CD8-positive, alpha-beta memory T cell (primary cell): ENCODE measurements at places on chromosomes 4 and X.
A peak's percentile ranks its signal among the peaks of the same experiment; 100 is the strongest.

DNA sequence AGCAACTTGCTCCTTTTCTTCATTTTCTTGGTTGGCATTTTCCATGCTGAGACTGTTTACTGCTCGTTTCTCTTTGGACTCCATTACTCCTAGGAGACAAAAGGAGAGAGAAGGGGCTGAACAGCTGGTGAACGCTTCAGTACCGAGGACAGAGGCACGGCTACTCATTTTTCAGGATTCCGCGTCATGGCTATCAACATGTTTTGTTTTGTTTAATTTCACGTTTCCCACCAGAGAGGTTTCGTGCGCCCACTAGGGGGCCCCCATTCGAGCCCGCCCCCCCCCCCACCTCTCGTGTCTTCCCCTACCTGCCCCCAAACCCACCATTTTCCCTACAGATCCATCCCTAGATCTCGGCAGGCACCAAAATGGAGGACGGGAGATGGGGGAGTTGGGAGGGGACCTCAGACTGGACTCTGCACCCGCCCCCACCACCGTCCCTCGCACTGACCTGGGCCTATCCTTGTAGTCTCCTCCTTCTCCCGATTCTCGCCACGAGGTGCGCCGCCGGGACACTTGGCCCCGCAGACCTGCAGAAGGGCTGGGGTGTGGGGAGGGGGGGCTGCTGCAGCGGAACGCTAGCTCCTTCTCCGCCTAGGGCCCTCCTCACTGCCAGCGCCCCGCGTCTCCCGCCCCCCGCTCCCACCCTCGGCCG lies 653 bp downstream of the BEX1 start:
- no peak for DNase-seq

DNA sequence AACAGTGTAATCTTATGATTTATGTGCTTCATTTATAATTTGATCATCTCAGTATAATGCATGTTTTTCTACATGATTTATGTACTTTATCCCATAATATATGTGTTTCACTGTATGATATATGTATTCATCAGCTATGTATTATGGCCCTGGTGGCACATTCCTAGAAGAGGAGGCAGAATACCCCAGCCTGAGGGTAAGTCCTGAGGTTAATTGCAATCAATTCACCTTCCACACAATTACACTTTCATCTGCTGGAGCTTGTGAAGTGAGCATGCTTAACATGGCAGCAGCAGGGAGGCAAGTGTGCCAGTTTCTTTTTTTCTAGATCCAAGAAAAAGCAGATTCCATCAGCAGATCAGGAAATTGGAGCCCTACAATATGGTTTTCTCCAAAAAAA lies 81.2 kb downstream of the CXXC4 start:
- no peak for DNase-seq

- DNase-seq = peak; percentile 34
Observed at GRCh38 chrX:154542723-154543424, 3.8 kb downstream of the G6PD start.

DNA sequence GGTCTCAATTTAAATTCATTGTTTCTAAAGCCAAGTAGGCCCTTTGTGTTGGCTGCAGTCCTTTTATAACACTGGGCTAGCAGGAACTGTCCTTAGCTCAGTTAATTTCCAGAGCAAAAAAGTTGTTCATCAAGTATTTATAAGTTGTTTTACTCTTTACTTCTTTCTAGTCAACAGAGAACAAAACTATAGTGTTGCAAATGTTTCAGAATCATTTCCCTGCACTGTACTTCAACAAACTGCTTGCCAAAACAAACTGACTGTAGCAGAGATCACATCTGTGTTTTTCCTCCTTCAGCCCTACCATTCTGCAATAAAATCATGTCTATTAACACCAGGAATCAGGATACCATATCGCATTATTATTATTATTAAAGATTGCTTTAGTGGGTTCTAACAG lies 168.5 kb upstream of the SH3RF1 start:
- DNase-seq = no peak

DNA sequence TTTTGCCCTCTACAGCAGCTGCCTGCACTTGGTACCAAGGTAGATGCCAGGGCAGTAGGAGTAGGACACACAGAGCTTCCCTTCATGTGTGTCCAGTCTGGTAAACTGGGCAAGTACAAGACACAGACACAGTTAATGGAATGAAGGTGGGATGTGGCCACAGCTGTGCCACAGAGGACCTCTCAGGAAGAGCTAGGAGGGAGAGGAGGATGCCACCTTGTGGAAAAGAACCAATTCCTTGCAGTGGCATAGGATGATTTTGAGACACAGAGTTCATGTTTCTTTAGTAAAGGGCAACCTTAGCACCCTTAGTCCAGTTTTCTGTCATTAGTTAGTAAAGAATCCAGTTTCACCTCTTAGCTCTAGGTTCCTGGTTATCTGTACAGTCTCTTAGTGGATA lies 36.3 kb upstream of the TBC1D14 start:
- DNase-seq = no peak

DNA sequence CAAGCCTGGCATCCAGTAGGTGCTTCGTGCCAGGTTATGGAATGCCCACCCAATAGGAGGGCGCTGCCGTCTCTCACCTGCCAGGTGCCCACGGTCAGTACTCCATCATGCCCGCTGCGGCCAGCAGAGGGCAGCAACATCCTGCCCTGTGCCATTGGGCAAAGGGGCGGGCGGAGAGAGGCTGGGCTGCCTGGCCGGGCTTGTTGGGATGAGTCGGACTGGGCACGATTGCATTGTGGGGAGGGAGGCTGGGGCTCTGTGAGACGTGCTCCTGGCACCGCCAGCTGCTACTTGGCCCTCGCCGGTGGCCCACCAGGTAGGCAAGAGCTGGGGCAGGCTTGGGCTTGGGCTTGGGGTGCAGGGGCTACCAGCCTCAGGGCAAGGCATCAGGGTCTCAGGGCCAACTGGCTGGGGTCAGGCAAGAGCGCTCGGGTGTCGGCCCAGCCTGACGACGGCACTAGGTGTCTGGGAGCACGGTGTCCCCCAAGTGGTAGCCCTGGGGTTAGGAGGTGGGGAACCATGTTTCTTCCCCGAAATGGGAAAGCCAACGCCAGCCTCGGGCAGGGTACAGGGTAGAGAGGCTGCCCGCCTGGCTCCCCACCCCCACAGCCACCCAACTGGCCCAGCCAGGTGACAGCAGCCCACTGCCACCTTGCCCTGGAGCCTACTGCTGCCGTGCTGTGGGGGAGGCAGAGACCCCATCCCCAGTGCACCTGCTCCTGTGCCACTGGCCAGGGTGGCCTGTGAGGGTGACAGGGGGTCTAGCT lies at the start of gene PLXNB3:
PLXNB3 (plus strand) TSS at position 261 of the 767 bp plus-strand sequence. CDS start 1,287 bp downstream, outside the sequence.
- peak; percentile 80 for DNase-seq

DNA sequence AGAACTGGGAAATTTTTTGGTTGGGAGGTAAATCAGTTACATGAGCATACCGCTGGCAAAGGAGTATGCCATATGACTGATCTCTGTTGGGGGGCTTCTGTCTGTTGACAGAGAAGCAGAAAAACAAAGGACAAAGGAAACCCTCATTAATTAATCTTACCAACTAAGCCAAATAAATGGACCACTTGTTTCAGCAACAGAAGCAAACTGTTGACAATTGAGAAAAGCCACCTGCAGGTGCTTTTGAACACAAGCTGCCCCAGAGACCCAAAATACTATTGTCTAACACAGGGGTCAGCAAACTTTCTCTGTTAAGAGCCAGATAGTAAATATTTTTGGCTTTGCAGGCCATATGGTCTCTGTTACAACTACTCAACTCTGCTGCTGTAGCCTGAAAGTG lies 7.0 kb upstream of the FRYL start:
- no peak for DNase-seq

GRCh38 chr4:109600431-109600830 lies 40.4 kb downstream of the MCUB start:
- DNase-seq = no peak

DNA sequence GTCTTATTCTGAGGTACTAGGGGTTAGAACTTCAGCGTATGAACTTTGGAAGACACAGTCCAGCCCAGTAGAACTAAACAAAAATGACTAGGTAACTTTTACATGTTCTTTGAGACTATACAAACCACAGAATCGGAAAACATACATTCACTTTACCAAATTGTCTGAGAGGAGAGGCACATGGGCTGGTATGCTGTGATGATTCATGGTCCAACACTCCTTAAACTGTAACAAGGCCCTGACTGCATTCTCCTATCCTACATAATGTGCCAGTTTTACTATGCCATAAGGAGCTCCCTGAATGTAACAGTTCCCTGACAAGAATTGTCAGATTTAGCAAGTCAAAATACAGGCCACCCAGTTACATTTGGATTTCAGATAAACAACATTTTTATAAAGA lies 640.0 kb downstream of the RAB28 start:
- DNase-seq = no peak

DNA sequence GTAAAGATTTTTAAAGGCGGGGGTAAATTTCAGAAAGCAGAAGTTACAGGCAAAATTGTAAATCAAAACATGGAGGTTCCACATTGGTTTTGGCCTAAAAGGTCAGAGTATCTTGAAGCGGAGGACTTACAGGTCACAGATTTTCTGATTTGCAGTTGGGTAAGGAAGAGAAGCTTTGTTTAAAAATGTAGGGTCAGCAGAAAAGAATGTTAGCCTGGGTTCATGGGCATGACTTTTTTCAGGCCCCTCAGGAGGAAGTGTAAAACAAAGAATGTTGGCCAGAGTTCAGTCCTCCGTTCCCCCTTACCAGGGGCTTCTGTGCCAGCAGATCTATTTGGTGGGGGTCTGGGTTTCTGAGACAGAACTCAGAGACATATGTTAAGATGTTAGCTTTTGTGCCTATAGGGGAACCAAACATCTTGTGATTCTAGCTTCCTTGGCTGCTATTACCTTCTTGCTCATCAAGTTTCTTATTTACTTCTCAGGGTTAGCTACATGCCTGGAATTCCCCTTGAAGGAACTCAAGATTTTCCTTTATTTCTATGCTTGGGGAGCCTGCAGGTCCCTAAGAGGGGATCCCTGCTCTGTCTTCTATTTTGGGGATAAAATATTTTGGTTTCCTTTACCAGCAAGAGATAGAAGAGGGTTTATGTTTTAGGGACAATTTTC lies 160.3 kb downstream of the ANK2 start:
- no peak for DNase-seq

DNA sequence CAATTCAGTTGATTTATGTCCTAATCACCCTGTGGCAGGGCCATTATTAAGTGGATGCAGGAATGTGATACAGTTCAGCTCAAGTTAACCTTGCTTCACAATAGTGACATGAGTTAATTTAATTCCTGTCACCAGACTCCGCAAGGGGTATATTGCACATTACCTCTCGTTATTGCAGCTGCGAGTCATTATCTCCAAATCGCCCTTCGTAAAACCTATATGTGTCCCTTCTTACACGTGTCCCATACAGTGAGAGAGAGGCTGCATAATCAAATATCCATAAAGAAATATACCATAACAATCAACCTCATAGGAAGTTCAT lies 369.9 kb upstream of the ANXA10 start:
- no peak for DNase-seq

DNA sequence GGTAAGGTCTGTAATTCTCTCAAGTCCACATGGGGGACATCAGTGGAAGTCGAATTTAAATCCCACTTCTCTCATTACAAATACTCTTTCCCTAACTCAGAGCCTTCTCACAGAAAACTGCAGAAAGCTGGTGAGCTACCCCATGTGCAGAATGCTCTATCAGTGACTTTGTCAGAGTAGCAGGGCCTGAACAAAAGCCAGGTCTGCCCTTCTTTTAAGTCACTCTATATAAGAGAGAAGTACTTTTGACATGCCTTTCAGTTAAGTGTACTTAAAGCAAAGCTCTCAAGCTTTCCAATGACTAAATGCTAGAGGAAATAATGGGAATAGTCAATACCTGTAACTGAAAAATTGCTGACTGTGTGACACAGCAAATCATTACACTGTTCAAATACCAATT lies 323.1 kb downstream of the KCNIP4 start:
- no peak for DNase-seq

DNA sequence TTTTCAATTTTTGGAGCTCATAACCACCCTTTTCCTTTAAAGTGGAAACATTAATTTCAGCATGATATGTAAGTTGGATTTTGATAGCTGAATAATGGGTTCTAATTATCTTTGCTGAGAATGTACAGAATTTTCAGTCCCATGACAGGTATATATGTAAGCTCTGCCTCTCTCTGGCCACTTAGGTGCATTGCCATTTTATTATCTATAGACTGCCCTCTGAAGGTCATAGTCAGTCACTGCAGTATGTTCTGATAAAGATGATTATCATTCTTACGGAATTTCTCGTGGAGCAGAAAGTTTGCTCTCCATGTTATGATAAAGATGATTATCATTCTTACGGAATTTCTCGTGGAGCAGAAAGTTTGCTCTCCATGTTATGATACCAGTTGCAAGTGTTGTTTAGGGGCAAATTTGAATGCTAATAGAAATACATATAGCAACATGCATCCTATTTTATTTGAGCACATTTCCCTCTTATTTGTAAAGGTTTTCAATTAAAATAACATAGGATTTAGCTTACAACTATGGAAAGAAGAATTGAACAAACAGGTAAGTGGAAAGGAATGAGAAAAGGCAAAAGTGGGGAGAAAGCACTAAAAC lies 10.4 kb downstream of the AFP start:
- no peak for DNase-seq

DNA sequence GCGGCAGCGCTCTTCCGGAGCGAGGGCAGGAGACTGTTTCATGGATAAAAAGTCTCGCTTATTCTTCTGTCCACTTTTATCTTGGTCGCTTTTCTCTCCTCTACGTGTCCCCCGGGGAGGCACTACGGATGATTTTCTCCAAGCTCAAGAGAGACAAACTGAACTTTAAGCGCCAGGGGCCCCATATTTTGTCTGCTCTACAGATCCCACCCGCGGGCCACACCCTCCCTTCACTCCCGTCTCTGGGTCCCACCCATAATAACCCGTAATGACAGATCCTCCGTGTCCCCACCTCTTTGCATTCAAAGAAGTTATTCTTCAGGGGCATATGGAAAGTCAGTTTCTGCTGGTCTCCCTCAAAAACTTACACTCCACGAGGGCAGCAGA lies at the start of gene CORIN:
CORIN (minus strand) TSS at position 160 of the 387 bp plus-strand sequence; CDS start at position 42, 118 bp downstream.
- no peak for DNase-seq
